ENCODE measurements at places on chromosomes 7 and 10.

GRCh38 chr7:10798044-10798443 is 175.6 kb upstream of the PHF14 start:
- DNase-seq: no peak

DNA sequence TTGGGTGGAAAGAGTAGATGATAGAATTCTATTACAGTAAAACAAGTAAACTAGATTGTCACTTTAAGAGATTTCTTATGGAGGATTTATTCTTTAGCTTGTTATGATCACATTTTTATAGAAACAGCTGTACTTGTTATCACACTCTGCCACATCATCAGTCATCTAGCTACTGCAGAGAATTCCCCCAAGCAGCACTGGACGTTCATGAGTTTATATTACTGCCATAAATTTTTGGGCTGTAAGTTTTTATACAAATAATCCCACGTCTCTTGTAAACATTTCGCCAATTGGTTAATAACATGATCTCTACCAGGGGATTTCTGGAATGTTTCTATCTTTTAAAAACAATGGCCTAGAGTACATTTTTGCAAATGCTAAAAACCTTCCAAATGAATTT is 238.8 kb downstream of the POLR1F start:
- DNase-seq: no peak

DNA sequence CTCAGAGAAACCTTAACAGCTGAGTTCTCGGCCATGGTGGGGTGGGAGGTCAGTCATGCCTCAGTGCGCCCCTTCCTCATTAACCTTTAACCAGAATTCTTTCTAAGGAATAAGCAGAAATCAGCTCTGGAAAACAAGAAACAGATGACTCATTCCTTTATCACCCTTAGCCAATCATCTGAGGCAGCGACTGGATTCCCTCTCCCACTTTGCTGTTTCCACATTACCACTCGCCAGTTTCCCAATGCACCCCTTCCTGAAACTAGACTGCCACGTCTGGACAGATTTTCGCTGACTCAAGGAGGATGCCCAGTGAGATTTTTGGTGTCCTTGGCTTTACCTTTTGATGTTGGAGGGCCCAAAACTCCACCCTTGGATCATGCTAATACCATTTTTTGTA is 223.8 kb downstream of the PLXDC2 start:
- DNase-seq: no peak

- DNase-seq: no peak
Observed at GRCh38 chr7:26500749-26501352, 209.2 kb downstream of the SNX10 start.

GRCh38 chr7:128011131-128011661 is 20.0 kb downstream of the LRRC4 start:
- DNase-seq: no peak

GRCh38 chr10:60650378-60650800 is 127.9 kb upstream of the CDK1 start:
- no peak for DNase-seq

DNA sequence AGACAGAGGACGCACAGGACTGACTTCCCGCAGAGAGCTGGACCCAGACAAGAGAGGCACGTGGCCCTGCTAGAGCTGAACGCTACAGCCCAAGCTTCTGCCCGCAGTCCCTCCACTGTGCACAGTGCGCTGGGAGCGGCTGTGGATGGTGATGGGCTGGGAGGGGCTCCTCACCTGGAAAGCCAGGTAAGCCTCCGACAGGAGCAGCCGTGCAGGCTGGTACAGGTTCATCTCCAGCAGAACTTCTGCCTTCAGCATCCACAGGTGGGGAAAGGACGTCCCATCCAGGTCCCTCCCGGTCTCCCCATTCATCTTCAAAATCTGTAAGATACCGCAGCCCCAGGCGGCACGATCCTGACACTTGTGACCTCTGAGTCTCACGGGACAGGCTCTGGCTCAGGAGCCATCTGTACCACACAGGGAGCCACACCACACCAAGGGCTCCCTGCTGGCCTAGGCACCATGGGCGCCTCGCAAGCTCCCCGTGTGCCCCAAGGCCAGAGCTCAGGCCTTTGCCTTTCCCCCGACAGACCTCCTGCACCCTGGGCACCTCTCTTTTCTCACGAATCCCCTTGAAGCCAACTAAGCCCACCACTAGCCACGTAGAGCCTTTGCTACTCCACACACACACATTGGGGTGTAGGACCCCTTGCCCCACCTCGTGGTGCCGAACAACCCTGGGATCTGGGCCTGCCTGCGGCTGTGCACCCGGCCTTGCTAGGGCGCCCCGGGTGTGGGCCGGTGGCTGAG is 76.3 kb downstream of the CFAP46 start:
- DNase-seq: no peak

DNA sequence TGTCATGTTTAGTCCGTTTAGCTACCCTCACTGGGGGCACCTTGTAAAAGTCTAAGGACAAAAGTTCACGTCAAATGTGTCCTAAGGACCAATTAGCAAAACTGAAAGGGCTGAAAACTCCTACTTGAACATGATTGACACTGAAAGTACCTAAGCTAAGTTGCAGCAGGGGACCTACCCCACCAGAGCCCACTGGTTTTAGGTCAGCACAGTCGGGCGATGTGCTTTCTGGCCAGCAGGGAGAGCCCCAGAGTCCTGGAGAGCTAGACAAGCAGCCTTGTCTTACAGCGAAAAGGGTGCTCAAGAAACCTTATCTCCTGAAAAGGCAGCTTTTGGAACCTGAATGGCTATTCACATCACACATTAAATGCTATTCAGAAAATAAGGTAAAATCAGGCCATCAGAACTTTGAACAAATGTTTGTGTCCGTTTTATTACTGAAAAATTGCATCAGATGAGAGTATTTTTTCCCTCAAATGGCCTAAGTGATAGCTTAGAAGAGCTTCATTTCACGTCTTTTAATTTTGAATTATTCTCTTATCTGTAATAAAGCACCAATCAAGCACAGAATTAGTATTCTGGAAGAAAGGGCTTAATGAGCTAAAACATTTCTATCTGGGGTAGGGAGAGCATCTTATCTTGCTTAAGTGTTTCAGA is 52.2 kb upstream of the MKI67 start:
- DNase-seq: peak; percentile 20

DNA sequence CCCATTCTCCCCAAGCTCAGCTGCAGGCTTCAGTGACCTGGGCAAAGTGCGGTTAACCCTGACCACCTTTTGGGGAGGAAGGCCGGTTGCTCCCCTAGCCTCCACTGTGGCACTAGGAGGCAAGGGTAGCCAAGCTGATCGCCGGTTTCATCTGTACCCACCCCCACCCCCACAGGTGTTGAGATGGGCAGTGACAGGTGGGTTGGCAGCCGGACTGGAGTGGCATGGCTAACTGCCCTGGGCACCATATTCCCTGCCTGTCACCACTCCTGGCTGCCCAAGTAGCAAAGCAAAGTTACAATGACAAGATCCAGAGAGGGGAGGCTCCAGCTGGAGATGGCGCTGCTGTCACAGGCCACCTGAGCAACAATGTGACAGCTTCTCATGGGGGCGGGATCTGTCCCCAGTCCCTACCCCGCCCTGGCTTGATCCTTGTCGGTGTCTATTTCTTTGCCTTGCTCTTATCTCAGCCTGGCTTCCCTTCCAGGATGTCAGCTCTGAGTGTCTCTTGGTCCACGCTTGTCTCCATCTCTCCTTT is 27.0 kb upstream of the BMS1 start:
- peak; percentile 8 for DNase-seq

GRCh38 chr7:124896001-124896400 is 33.6 kb downstream of the POT1 start:
- no peak for DNase-seq

DNA sequence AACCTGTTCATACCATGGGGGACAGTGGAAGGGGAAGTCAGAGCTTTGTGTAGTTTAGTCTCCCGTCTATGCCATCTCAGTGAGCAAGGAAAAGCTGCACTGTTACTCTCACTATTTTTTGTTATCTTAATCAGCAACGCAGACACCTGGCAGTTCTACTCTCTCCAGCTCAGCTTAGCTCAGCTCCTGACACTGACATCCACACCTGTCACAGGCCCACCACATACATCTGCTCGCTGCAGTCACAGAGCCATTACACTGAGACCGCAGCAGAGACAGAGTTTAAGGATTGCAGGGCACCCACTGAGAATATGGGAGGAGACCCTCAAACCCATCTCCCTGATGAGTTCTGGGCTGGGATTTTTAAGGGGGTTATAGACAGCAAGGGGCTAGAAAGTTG is 257.3 kb upstream of the AKR1E2 start:
- DNase-seq: no peak

GRCh38 chr7:157684157-157684908 is 347.5 kb downstream of the DNAJB6 start:
- peak; percentile 86 for DNase-seq

GRCh38 chr10:12690525-12691126 is 310.9 kb downstream of the CCDC3 start:
- DNase-seq: no peak

GRCh38 chr10:71211053-71211452 is 1.3 kb upstream of the UNC5B start:
- DNase-seq: no peak

GRCh38 chr10:50025627-50026026 is 37.4 kb downstream of the AGAP6 start:
- no peak for DNase-seq

DNA sequence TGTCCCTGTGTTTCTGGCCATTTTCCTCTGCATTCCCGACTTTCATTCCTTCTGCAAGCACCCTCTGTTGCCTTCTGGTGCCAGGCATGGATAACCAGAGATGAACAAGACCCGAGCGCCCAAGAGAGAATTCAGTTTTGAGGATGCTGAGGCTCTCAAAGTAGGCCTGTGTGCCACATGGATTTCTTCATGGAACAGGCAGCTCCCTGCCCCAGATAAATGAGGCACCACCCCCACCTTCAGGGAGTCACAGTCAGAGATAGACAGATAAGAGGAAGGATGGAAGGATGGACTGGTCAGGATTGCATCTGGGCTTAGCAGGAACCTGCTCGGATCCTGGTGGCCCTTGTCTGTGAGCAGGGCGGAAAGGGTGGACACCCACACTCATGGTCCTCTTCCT is 49.4 kb downstream of the ADCYAP1R1 start:
- no peak for DNase-seq

Measured in retina (tissue), 1 donor.